Right cardiac atrium (tissue), 5 donors: ENCODE measurements at places on chromosomes 1 and 21.

DNA sequence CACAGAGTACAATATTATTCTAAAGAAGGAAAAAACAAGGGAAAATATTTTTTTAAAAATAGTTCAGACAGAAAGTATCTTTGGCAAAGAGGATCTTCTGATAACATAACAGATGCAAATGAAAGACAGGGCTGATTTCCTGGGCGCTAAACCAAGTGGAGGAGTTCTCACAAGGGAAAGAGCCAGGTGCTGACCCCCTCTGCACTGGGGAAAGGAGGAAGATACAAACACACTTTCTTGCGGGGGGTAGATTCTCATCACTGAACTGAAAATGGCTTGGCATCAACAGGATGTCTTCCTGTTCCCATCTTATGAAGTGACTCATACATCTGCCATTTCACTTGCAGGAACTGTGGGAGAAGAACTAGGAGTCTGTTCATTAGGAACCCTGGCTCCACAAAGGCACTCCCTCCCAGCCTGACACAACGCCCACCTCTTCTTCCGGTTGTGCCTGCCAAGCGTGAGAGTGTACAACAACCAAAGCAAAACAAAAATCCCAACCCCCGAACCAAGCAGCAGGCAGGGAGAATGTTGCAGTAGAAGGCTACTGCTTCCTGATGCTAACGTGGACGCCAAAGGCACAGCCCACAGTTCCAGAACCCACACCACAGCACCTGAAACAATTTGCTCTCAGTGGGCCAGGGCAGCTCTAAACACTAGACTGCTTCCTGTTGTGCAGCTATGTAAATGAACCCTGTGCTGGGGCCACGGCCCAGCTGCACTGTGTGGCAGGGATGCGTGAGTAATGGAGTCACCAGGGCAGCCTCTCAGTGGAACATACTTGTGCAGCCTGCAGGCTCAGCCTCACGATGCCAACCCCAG, 51.0 kb downstream of the GADD45A start:
- DNase-seq, result peak; percentile 77

DNA sequence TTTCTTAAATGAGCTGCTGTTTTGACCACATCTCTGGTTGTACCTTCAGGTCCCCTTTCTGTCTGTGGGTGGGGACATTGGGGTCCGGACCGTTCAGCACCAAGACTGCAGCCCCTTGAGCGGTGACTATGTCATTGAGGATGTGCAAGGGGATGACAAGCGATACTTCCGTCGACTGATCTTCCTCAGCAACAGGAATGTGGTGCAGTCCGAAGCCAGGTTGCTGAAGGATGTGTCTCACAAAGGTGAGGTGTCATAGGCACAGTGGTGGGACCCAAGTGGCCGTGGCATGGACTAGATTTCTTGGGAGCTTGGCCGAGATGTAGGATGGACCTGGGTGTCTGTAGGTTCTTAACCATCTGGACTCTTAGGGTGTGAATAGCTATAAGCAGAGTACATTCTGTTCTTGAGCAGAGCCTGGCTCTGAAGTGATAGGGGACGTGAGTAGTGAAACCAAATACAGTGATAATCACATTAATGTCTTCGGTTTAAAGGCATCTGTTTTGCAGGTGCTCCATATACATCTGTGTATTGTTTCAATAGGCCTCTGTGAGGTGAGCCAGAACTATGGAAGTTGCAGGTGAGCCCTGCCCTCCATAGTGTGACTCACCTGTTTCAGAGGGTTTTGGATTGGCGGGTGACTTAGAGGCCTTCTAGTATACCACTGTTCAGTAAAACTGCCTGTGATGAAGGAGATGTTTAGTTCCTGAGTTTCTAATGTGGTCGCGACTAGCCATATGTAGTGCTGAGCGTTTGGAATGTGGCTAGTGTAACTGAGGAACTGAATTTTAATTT, 6.4 kb downstream of the METTL13 start:
- no peak for DNase-seq

DNA sequence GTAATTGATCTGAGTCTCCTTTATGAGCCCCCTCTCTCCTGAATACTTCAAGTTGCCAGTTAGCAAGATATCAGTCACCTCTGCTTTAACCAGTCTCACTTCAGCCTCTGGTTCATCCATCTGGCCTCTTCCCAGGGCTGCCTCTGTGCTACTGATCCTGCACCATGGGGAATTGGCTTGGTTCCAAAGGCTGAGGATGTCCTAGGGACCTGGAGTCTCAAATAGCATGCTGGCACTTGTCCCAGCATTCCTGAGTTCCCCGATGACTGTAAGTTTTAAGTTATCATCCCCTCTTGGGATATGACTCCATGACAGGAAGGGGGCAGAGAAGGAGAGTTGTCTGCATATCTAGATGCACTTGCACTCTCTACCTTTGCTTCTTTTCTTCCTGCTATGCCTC, 252.0 kb downstream of the PTBP2 start:
- DNase-seq, result no peak

DNA sequence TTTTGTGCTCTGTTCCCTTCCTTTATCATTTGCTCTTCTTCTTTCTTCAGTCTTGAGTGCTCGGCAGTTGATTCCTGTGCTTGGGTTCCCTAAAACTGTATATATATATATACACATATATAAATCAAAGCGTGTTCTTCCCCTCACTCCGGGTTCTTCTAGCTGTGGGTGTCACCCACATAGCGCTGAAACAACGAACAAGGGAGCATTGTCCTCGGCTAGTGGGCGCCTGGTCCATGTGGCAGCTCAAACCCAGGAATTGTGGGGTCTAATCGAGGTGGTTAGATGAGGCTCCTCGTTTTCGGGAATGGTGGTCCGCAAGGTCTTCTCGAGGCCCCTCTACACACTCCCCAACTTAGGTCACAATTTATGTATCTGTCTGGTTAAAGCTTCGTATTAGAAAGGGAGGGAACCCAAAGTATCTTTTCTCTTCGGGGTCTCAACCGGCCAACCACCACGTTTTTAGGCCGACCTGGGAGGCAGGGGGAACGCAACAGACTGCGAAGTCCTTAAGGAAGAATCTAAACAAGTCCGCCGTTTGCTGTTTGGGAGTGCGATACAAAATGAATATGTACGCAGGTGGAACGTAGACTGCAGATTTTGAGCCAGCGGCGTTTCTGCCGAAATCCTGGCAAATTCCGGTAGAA, 504 bp upstream of the SDHC start:
- DNase-seq, result no peak

- no peak for DNase-seq
Observed at GRCh38 chr1:197776351-197777105, 1.2 kb upstream of the DENND1B start.

DNA sequence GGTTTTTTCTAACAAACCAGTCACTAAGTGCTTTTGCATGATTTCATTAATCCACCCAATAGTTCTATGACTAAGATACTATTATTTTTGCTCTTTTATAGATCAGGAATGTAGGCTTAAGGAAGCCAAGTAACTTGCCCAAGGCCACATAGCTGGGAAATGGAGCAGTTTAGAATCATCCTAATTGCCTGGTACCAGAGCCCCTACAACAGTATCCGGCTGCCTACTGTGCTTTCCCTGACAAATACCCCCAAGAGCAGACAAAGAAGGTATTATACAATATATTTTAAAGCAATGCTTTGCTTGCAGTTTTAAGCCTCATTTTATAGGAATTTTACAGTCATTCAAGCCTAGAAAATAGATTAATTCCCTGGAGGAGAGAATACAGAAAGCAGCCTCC, 45.5 kb upstream of the RASAL2 start:
- DNase-seq, result no peak

- no peak for DNase-seq
Observed at GRCh38 chr1:117573386-117574023, 32.3 kb upstream of the TENT5C start.

- no peak for DNase-seq
Observed at GRCh38 chr1:1221887-1222574, 8.1 kb upstream of the TNFRSF4 start.

GRCh38 chr21:31158789-31159581, 120.7 kb upstream of the KRTAP19-8 start:
- DNase-seq, result no peak

DNA sequence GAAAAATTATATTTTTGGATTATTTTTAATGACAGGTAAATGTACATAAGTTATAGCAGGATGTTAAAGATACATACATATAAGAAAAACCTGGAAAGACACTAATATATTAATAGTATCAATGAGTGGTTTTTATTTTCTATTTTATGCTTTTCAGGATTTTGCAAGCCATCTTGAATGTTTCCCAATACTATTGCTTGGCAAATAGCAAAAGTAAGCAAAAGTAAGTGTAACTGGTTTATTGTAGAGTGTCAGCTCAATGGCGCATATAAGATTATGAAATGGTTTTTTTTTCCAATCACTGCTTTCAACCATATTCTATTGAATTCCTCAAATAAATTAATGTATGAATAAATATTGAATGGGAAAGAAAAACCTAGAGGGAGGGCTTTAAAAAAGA, 36.4 kb downstream of the ZNF684 start:
- no peak for DNase-seq

DNA sequence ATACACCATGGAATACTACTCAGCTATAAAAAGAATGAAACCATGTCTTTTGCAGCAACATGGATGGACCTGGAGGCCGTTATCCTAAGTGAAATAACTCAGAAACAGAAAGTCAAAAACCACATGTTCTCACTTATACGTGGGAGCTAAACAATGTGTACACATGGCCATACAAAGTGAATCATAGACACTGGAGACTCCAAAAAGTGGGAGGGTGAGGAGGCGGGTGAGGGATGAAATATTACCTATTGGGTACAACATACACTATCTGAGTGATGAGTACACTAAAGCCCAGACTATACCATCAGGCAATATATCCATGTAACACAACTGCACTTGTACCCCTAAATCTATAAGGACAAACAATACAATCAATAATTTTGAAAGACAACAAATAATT, 39.5 kb upstream of the FAM20B start:
- no peak for DNase-seq

DNA sequence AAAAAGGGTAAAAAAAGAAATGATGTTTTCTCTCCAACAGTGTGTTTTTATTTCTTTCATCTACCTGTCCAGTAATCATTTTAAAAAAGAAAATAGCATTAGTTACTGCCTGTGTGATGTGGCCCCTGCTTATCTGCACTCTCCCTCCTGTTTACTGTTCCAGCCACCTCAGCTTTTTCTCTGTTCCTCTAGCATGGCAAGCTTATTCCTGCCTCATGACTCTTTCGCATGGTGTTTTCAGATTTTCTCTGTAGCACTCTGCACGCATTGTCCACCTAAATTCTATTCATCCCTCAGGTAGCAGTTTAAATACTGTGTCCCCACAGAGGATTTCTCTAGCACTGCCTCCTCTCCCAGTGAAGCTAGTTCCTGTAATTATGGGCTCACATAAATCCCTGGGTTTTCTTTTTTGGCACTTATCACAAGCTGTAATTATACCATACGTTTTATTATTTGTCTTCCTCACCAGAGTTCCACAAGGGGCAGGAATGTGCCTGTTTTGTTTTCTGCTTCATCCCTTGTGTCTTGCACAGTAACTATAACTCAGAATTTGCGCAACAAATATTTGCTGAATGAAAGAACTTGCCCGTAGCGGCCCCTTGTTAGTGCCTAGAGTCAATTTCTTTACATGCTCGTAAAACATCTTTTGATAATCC, 51.4 kb upstream of the LRIG2 start:
- DNase-seq, result no peak

GRCh38 chr1:203327684-203328457, 22.6 kb downstream of the BTG2 start:
- DNase-seq, result peak; percentile 88

- DNase-seq, result no peak
Observed at GRCh38 chr1:232917053-232917452, 33.4 kb upstream of the NTPCR start.

DNA sequence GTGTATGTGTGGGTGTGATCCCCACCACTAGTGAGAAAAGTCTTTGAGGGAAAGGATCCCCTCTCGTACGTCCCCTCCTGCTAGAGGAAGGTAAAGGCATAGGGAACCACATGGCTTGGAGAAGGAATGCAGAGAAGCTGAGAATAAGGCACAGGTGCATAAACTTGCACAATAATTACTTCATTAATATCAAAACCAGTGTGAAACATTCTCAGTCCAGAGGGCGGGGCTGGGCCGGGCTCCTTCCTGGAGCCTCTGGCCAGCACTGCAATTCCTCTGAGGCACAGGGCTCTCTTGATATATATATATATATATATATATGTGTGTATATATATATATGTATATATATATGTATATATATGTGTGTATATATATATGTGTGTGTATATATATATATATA, 162.6 kb downstream of the TSEN15 start:
- no peak for DNase-seq

DNA sequence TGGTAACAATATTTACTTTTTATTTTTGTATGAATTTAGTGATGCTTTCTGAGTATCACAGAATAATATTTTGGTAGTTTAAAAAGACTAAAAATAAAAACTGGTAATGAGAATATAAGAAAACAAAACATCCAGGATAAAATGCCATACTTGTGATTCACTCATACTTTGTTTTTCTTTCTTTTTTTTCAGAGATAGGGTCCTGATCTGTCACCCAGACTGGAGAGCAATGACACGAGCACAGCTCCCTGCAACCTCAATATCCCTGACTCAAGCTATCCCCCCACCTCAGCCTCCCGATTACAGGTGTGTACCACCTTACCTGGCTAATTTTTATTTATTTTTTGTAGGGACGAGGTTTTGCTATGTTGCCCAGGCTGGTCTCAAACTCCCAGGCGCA, 64.2 kb upstream of the ADAM30 start:
- DNase-seq, result no peak

- DNase-seq, result no peak
Observed at GRCh38 chr21:28272272-28272992, 720.2 kb downstream of the LTN1 start.

- no peak for DNase-seq
Observed at GRCh38 chr1:151312411-151312810, 14.8 kb downstream of the PI4KB start.

DNA sequence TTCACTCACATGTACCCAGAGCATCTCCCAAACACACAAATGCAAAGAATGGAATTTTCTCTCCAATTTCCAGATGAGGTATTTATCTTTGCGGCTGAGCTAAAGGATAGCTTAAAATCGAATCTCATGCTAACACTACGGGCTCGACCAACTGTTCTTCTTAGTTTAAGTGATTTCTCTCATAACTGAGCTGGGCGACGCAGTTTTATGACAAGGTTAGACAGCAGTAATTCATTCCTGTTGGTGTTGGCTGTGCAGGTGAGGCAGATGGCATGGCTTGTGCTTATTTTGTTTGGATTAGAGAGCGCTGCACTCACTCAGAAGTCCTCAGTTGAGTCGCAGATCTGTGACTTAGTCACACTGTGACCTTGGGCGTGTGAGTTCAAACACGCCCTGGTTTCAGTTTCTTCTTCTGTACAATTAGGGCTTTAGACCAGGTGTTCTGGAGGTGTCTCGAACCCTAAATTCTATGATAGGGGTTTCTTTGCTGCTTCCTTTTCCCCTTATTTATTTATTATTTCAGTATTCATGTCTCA, 41.5 kb upstream of the MRPS6 start:
- DNase-seq, result no peak
